Fibroblast of skin of left biceps (primary cell): ENCODE measurements at places on chromosomes 2 and 18.

DNA sequence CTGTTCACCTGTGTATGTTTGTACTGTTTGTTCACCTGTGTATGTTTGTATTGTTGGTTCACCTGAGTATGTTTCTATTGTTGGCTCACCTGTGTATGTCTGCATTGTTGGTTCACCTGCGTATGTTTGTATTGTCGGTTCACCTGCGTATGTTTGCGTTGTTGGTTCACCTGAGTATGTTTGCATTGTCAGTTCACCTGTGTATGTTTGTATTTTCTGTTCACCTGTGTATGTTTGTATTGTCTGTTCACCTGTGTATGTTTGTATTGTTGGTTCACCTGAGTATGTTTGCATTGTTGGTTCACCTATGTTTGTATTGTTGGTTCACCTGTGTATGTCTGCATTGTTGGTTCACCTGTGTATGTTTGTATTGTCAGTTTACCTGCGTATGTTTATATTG is 14.6 kb downstream of the ADI1 start:
- no peak for DNase-seq

DNA sequence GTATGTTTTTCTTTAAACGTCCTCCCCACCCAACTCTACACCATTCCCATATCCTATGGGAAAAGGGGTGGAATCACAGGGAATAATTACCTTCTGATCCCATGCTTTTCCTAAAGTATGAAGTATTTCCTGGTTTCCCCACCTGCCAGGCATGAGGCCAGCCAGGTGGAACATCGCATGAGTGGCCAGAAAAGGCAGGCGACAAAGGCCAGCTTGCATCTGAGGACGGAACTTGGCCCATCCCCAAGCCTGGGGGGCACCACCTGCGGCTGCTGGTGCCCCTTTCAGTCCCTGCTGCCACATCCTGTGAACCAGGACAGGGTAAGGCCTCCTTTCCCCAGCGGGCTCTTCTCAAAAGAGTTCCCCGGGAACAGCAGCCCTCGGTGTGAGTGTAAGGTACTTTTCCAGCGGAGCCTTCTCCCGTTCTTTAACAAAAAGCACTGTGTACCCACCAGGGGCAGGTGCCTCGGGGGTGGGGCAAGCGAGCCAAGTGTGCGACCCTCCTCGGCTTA is 1.2 kb upstream of the ERFE start:
- DNase-seq: no peak

DNA sequence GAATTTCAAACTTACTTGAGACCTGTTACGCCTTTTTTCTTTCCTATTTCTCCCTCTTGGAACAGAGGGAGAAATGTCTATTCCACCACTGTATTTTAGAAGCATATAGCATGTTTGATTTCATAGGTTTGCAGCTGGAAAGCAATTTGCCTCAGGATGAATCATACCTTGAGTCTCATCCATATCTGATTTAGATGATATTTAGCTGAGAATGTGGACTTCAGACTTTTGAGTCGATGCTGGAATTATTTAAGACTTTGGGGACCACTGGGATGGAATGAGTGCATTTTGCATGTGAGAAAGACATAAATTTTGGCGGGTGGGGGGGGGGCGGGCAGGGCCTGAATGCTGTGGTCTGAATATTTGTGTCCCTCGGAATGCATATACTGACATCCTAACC is 282.7 kb upstream of the STON1 start:
- peak; percentile 34 for DNase-seq

DNA sequence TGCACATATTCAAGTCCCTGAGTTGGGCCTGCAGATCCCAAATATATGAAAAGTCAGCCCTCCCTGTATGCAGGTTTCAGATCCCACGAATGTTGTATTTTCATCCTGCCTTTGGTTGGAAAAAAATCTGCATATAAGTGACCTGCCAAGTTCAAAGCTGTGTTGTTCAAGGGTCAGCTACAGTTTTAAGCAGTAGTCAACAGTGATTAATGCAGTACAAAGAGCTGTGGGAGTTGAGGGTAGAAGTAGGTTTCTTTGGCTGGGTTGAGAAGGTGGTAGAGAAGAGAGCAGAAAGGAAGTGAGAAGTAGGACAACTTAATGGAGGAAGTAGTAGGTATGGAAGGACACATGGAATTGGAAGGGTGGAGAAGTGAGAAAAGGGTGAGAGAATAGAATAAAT is 127.9 kb downstream of the ANKRD44 start:
- no peak for DNase-seq

DNA sequence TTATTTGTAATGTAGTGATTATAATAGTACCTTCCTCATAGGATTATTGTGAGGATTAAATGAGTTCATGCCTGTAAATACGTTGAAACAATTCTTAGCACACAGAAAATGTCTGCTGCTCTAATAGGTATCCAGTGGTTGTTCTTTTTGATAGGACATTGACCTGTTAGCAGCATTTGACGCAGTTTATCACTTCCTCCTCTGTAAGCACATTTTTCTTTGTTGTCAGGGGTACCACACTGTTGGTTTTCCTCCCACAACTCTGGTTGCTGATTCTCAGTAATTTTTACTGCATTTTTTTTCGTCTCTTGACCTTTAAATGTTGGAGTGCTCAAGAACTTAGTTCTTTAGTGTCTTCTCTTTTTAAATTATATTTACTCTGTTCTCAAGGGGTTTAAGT is 15.4 kb downstream of the PPM1B start:
- no peak for DNase-seq
